ENCODE measurements at places on chromosomes 6 and 20.
A peak's percentile ranks its signal among the peaks of the same experiment; 100 is the strongest.

GRCh38 chr6:31441365-31442267 lies 38.2 kb downstream of the MICA start:
- DNase-seq: peak; percentile 56

DNA sequence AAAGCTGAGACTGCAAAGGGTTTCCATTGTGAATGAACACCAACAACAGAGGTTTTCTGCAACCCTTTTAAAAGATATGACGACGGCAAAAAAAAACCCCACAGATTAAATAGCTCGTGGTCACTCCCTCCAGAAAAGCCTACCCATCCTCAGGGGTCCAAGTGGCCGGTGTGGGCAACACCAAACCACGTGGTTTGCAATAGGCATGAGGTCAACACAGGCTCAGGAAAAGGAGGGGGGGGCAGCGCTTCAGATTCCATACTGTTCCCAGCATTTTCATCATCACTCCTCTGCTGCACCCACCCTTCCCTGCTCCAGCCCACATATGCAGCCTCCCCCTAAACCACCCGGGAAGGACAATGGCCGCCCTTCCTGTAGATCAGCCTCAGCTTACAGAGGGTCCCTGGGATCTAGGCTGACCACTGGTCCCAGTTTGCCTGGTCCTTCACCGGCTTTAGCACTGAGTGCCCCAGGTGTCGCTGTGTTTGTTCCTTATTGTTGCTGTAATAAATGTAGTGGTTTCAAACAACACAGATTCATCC lies 122.8 kb upstream of the PHACTR3 start:
- DNase-seq: no peak

GRCh38 chr20:10282979-10283456 lies 64.4 kb downstream of the SNAP25 start:
- DNase-seq: no peak

DNA sequence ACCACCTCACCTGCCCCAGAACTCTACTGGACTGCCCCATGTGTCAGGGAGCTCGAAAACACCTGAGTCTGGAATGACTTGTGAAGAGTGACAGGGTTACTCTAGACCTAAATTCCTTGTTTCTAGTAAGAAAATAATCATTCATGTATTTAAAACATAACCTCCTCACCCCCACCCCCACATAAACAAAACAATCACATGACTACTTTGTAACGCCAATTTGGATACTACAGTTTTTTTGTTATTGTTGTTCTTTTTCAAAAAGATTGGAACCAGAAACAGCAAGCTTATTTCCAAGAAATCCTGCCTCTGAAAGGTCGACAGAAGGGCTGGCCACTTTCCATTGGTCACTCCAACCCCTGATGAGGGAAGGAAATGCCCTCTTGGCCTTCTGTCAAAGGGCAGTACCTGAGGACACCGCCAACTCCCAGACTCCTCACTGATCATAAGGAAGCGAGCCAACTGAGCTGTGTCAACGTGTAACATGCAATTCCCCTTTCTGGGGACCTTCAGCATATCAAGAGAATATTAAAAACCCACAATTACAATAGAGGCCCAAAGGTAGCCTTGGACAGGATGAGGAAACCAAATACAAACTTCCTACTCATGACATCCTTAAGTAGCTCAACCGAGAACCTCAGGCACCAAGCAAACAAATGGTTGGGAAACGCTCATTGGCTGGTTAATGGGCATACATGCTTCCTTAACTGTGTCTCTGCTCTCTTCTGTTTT lies 2.6 kb downstream of the MCUR1 start:
- peak; percentile 14 for DNase-seq

GRCh38 chr6:51396583-51396982 lies 577.9 kb downstream of the TFAP2B start:
- no peak for DNase-seq

DNA sequence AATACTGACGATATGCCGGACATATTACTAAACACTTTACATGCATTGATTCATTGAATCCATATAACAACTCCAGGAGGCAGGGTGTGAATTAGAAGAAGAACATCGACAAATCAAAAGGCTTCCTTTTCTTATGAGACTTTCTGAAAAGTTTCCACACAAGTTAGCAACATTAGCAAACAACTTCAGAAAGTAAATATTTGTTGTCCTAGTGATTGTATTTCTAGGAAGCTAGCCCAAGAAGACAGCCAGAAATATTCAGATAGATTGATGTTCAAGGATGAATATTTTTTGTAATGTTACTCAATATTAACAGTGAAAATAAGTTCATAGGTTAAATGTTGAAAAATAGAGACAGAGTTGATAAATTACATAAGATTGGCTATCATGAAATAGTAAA lies 120.6 kb downstream of the GFRAL start:
- DNase-seq: no peak

- DNase-seq: no peak
Measured at GRCh38 chr20:50283370-50283769, 92.7 kb downstream of the CEBPB start.

All from kidney tubule cell (primary cell).